ENCODE measurements at places on chromosomes 6 and 20. TPM values are rescaled to one million over a fixed set of nuclear protein-coding genes. Genes with fewer than 3 reads are reported as not detected.
A peak's percentile ranks its signal among the peaks of the same experiment; 100 is the strongest.

DNA sequence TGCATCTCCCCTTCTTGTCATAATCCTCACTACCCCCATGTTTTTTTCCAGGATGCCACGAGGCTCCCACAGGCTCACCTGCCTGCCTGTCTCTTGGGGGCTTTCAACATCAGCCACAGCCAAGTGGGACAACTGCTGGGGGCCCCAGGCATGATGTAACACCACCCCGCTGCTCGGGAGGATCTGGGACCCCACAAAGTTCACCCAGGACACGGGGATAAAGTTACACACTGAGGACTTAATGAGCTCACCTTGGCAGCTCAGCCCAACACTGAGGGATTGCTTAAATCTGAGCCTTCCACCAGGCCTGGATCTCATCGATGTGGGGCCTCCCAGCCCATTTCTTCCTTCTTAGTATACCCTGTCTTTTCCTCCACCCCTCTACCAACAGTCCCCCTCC, 56.4 kb upstream of the NNAT start:
- no peak for DNase-seq

The SOX4 gene
- total RNA-seq = 20.8 TPM

The GPLD1 gene
- total RNA-seq = 0.39 TPM

DNA sequence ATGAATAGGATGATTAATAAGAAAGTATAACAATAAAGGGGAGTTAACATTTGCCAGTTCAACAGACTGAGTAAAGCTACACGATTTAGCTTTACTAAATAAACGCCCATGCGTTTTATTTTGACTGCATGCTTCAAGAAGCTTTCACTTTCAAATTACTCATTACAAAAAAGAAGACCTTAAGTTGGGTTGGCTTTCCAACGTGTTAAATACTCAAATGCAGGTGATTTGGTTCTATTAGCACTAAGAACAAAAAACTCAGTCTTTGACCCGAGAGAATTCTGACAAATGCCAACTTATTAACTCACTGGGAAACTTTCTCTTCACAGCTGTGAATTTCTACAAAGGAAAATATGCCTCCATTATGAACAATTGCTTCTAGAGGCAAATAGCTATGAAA, 24.8 kb downstream of the RNF146 start:
- DNase-seq = no peak

The AIF1 gene
- 71.8 TPM for total RNA-seq

- DNase-seq = no peak
These were observed 190.0 kb downstream of the PLCB4 start for GRCh38 chr20:9258901-9259300.

GRCh38 chr6:80336911-80337310, 230.4 kb downstream of the BCKDHB start:
- DNase-seq = no peak

GRCh38 chr20:50271176-50271575, 80.5 kb downstream of the CEBPB start:
- no peak for DNase-seq

- DNase-seq = peak; percentile 51
These were observed 58.4 kb downstream of the PDE7B start for GRCh38 chr6:135909737-135910387.

GRCh38 chr6:80437221-80437620, 330.8 kb downstream of the BCKDHB start:
- no peak for DNase-seq

DNA sequence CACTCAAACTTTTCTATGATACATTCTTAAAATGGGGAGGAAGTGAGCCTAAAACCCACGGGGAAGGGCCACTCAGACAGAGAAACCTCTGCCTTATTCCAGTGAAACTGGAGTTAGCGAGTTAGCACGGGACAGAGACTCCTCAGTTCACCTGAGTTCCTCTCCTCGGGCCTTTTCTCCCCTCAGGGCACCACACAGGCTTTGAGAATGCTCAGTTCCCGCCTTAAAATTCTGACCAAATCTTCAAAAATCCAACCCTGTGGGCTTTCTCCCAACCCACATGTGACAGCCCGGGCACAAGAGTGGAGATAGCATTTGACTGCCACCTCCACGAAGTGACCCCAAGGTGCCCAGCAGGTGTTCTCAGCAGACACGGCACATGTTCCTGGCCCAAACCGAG, 204.3 kb downstream of the SMOC2 start:
- no peak for DNase-seq

The ANGPT4 gene
- not detected for total RNA-seq

The ID4 gene
- not detected for total RNA-seq

GRCh38 chr20:35648836-35649235, 15.9 kb downstream of the CPNE1 start:
- DNase-seq = no peak

GRCh38 chr6:38001386-38001785, 181.9 kb downstream of the ZFAND3 start:
- DNase-seq = no peak

The PHACTR3 gene
- not detected for total RNA-seq

The TP53TG5 gene
- total RNA-seq = not detected

DNA sequence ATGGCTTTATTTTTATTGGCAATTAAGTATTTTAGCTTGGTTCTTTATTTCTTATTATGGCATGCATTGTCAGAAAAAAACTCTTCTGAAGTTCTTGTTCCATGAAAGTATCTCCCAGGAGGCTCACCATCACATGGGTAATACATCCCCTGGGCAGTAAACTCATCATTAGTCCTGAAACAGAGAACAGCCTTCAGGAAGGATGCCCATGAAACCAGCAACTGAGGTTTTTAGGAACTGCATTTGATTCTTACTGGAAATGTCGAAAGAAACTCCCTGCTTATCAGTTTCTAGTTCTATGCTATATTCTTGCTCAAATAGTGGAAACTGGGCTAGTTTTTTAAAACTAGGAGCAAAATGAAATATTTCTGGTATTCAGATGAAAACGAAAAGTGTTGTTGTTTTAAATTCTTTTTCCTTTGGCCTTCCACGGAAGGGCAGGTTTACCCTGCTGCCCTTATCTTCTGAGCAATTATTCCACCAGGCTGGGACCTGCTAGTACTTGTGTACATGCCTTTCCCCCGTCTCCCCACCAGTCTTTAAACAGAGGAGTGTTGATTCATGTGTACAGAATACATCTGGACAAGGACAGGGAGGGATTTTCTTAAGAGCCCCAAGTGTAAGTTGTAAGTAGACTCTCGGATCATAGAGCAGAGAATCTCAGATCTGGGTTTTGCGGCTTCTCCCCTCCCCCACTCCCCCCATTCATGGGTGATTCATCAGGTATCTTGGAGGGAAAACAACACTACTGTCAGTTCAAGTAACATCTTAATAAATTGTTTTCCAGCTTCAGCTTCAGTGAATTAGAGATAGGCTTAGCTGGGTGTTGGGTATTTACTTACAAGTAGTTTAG, 81.5 kb downstream of the RTN4IP1 start:
- no peak for DNase-seq

Measured in activated T-helper 2 cell treated with anti-CD3 and anti-CD28 coated beads, Interferon-gamma antibody, Interleukin-2, Interleukin-4, amounts not matched to agents 10 μg/mL and 5 μg/mL and 100 μg/mL, durations not matched to agents 14 hours and 24 hours and 36 hours (primary cell).